ENCODE measurements at places on chromosomes 4 and X.

DNA sequence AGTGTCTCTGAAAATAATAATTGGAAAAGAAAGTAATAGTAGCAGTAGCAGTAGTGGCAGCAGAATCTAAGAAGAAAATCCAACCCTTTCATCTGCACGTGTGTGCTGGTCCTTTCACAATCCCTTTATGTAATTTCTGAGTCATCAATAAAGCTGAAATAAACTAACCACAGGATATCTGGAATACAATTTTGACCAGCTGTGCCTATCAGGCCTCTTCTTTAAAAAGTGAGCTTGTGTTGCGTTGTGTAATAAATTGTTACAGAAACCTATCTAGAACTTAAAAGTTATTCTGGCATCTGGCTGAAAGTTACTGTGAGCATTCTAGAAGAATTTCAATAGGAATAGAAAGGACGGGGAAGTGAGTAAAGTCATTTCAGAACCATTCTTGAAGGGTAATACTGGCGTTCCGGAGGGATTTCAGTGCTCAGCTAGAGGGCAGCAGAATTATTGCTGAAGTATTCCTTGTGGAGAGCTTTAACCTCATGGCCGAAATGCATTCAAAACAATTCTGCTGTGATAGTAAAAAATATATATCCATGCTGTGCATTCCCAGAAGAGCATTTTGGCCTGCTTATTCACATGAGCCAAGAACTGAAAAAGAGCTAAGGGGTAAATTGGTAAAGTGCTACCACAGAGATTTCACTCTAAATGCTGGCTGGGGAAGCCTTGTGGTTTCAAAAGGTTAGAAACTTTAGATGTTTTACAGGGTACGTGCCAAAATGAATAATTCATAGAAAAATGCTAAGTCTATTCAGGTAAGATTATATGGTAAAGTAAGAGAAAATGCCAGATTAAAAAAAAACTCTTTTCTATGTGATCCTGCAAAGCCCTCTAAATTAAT, 260.6 kb downstream of the NKX6-1 start:
- DNase-seq, result peak; percentile 68

DNA sequence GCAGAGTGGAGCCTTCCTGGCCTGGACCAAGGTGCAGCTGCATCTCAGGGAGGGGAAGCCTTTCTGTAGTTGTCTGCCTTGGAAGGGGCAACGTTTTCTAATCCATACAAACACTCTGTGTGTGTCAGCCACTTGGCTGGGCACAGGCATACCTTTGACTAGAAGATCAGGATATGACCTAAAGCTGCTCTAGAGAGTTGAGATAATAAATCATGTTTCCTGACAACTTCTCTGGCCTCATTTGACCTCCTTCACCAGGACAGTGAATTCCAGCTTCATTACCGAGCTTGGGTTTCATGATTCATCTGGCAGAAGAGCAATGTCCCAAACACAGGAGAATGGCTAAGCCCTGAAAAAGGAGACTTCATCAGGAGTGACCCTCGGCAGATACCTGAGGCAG, 89.6 kb upstream of the KIT start:
- peak; percentile 91 for DNase-seq

GRCh38 chr4:105122350-105122749, 24.3 kb upstream of the TET2 start:
- DNase-seq, result peak; percentile 65

DNA sequence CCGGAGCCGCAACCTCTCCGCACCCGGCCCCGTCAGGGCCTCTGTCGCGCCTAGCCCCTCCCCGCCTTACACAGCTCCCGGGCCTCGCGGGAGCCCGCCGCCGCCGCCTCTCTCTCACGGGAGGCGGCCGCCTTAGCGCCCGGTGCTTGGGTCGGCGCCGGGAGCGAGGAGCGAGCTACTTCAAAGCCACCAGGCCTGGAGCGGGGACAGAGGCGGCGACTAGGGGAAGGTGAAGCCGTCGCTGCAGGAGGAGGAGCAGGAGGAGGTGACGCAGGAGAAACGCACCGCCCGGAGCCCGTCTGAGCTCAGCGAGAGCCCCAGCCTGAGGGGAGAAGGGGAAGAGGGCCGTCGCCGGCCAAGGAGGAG, 250 bp downstream of the USP9X start:
- no peak for DNase-seq

DNA sequence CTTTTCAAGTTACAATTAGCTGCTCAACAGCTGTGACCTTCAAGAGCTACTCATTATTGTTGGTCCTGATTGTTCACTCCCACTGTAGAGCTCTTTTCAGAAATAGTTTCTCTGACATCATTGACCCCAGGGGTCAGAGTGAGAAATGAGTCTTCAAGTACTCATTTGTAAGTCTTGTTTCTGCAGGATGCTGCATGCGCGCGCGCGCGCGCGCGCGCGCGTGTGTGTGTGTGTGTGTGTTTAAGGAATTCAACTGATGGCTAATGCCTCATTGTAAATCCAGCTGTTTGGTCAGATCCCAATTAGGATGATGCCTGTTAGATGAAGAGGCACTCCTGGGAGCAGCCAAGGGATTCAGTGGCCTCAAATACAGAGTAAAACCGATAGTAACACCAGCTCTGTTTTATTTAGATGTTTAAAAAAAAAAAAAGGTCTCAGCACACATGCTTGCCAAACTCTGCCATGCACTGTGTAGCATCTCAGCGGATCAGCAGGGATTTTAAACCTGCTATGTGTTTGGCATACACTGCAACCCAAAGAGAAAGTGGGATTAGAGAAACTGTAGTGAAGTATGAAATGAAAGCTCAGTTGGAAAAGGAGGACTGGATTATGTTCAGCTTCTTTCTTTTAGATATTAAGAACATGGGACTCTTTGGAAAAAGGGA, 332.3 kb downstream of the ADGRL3 start:
- DNase-seq, result peak; percentile 28

DNA sequence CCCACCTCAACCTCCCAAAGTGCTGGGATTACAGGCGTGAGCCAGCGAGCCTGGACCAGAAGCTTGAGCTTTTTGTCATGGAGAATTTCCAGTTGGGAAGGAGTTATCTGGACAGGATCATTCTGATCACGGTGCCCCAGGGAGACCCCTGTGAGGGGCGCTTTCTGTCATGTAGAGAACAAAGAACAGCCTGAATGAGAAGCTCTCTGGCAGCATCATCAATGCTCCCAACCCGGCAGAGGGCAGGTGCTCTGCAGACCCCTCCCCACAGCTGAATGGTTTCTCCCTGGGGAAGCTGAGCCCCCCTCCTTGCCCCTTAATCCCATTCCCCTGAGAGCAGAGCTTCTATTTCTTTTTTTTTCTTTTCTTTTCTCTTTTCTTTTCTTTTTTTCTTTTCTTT, 7.3 kb upstream of the CSF2RA start:
- no peak for DNase-seq

- DNase-seq, result no peak
Measured at GRCh38 chr4:97238956-97239666, 904.2 kb downstream of the STPG2 start.

DNA sequence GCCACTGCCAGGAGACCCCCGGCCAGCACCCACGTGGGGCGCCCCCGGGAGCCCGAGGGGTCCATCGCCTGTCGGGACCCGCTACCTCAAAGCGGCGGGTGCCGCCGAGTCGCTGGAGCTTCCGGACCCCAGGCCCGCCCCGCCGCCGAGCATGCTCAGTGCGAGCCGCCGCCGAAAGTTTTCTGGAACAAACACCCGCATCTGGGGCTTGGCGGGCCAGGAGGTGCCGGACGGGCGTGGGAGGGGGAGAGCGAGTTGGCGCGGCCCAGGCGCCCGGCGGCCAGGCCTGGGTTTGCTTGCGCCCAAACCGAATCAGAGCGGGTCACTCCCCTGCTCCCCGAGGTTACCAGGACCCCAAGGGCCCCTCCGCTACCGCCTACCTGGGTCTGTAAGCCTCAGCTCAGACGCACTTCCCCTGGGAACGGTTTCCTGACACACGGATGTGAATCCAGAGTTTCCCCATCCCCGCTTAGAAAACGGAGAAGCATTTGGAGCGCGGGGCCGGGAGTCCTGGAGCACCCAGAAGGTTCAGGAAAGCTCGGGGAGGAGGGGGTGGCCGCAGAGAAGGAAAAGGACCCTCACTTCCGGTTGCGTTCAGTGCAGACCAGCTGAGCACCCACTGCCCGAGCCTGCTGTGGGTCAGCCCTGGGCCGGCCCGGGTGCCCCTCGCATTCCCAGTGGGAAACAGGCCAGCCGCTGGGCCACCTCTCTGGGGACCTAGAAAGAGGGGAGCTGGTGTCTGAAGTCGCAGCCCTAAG, at the start of gene EVC2:
Gene EVC2, minus strand, starts transcription at position 111 of the 758 bp plus-strand sequence. Its CDS starts 46 bp downstream, at position 65.
- peak; percentile 58 for DNase-seq

DNA sequence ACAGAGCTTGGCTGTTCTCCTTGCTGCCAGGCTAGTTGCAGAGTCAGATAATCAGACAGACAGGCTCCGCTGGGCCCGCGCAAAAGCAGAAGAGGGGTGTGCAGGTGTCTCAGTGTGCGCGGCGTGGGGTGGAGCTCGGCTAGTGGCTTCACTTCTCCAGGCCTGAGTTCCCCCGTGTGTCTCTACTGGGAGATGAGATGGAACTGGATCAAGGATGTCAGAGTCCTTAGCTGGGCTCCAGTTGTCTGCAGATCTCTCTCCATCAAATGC, 21.1 kb downstream of the HTRA3 start:
- no peak for DNase-seq

GRCh38 chrX:121160987-121161386, 113.6 kb downstream of the GLUD2 start:
- peak; percentile 82 for DNase-seq

GRCh38 chr4:12286351-12286750, 857.7 kb upstream of the HS3ST1 start:
- no peak for DNase-seq

DNA sequence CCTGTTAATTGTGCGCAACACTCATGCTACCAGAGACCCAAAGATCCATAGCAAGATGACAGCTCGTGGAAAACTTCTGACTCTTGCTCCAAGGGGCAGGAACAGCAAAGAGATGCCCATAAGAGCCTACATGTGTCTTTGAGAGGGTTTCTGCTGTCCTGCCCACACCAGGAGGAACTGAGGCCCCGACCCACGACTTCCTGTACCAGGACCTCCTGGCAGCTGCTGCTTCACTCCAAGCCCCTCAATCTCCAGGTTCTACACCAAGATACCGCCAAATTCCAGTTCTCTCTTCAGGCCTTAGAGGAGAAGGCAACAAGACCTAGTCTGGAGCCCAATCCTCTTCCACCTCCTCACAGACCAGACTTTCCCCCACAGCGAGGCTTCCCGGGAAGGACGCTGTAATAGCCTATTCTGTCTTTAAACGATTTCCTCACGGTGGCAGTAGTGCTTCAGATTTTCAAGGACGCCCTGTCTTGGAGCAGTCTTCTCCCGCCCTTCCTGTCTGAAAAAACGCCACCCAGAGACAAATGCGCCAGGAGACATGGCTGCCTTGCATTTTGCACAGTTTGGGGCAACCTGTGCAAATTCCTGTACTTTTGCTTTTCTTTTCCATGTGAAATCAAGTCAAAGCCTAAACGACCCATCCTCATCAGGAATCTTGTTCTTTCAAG, 230.2 kb upstream of the STK26 start:
- no peak for DNase-seq

- no peak for DNase-seq
Measured at GRCh38 chr4:2946812-2947600, 16.2 kb downstream of the NOP14 start.

DNA sequence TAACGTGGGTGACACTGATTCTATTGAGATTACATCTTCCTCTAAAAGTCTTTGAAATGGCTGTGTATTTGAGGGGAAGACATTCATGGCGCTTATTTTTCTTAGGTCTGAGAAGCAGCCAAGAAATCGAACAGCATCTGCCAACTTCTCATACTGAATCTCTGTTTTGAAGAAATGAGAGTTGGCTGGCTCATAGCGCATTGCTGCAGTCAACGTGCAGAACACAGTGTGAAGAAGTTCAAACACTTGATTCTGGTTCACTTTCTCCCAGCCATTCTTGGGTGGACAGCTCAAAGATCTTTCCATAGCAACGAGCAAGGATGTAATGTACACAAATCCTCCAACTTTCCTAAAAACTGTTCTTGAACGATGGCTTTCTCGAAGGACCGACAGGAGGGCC, 156.5 kb downstream of the WDFY3 start:
- no peak for DNase-seq

Data from fibroblast of upper back skin (primary cell).